ENCODE measurements at places on chromosomes 16 and 17.

DNA sequence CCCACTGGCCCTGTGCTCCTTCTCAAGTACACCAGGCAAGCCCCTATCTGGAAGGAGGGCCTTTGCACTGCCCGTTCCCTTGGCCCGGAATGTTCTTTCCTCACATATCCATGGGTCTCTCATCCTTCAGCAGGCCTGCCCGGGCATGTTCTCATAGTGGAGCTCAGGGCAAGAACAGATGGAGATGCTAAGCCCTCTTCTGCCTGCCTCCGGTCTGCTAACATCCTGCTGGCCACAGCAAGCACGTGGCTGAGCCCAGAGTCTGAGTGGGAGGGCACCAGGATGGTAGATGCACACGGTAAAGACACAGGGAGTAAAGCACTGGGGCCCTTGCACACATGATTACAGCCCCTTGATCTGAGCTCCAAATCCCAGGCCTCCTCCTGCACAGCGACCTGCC lies 19.8 kb upstream of the ANKRD40CL start:
- DNase-seq = no peak

DNA sequence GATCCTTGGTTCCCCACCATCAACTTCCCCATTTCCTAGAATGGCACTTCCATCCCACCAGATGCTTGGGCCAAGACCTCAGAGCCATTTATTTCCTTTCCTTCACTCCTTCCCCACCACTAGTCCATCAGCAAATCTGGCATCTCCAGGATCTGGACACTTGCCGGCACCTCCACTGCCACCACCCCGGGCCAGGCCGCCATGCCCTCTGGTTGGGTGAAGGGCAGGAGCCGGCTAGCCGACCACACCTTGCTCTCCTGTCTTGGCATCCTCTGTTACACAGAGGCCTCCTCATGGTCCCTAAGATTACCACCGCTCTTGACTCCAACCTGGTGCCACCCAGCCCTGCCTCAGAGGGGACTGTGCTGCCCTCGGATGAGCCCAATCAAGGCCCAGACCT lies 104.5 kb downstream of the RMI2 start:
- no peak for DNase-seq

DNA sequence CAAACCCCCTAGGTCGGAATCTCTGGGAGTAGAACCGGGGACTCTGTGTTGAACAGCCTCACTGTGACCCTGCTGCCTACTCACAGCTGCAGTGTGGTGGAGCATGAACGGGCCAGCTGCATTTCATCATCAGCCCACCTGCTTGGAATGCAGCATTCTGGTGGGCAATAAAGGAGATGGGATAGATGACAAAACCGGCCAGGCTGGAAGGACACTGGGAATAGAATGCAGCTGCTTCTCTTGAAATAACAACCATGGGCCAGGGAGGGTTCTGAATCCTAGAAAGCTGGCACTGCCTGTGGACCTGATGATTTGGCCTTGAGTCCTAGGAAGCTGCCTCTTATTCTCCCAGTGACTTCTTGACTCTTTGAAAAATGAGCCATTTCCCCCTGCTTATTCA lies 23.5 kb downstream of the CFAP97D1 start:
- no peak for DNase-seq

DNA sequence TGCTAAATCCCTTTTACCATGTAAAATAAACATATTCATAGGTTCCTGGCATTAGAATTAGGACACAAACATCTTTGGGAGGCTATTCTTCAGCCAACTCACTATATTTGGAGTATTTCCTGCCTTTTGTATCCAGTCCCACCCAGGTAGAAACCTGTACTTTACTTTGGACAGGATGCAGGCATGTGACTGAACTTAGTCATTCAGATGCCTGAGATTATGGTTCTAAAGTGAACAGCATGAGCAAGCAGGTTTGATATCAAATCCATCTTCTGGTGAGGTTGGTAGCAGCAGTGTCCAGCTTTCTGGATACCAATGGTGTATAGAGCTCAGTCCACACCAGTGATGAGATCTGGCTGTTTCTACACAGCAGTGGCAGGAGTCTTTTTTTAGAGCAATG lies 20.2 kb downstream of the CA10 start:
- no peak for DNase-seq

GRCh38 chr17:58333736-58334207 lies 5.2 kb upstream of the TSPOAP1 start:
- DNase-seq = no peak

GRCh38 chr17:12127177-12127576 lies 106.5 kb downstream of the MAP2K4 start:
- DNase-seq = no peak

GRCh38 chr16:9977333-9977897 lies 204.8 kb downstream of the GRIN2A start:
- no peak for DNase-seq

DNA sequence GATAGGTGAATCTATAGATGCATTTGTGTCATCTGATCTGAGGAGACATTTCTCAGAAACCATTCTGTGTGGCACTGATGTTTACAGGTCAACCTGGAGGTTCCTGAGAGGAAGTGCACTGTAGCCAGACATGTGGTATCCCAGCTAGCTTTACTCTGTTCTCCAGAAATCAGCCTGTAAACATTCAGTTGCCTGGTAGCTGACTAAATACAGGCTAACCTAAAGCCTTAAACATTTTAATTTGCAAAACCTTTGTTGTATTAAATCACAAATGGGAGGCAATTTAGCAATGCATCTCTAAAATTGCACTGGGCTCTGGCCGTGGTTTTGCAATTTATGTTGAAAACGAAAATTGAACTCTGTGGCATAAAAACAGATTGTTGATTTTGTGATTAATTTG lies 207.6 kb downstream of the FTO start:
- DNase-seq = no peak

- no peak for DNase-seq
Measured at GRCh38 chr17:56577843-56578204, 15.7 kb upstream of the NOG start.

- DNase-seq = no peak
Measured at GRCh38 chr16:19991614-19992013, 82.1 kb downstream of the GPR139 start.

DNA sequence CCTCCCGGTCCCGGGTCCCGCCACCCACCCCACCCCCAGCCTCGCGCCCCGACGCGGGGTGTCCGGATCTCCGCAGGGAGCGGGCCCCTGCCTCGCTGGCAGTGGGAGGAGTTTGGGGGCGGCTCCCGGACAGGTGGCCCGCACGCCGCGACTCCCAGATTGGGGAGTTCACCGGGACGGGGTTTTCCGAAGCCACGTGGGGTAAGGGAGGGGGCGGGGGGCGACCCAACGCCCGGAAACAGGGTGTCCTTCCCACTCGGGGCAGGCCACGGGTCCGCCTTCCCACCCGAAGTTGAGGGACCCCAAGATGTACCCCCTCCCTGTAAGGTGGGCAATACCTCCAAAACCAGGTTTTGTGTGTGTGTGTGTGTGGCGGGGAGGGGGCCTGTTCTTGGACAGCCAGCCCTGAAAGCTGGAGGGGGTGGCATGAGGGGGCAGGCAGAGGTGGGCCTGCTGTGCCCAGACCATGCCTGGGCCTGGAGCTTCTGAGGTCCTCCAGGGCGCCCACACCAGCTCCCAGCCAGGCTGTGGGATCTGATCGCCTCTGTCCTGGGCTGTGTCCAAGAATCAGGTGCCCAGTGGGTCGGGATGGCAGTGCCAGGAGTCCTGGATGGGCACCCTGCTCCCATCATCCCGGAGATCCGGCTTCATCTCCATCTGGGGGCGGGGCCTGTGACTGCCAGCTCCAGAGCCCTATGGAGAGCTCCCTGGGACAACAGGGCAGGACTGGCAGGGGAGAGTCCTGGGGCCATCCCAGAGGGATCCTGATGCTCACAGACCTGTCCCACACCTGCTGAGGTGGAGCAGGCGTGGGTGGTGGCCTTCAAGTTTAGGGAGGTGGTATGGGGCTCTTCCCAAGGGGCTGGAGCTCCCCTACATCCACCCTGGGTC lies 767 bp downstream of the SYNGR2 start:
- DNase-seq = peak; percentile 66

GRCh38 chr17:2195729-2196128 lies 107.9 kb downstream of the SMG6 start:
- peak; percentile 52 for DNase-seq

GRCh38 chr17:81349397-81350319 lies 45.6 kb upstream of the BAHCC1 start:
- no peak for DNase-seq

- DNase-seq = no peak
Measured at GRCh38 chr17:21131137-21131536, 4.4 kb downstream of the DHRS7B start.

GRCh38 chr17:19335951-19336631 lies 26.4 kb downstream of the B9D1 start:
- no peak for DNase-seq

- DNase-seq = no peak
Measured at GRCh38 chr16:49534901-49535610, 161.5 kb downstream of the C16orf78 start.

- DNase-seq = no peak
Measured at GRCh38 chr16:11949527-11949926, 7.7 kb upstream of the NPIPB2 start.

GRCh38 chr17:12316021-12316420 lies 295.3 kb downstream of the MAP2K4 start:
- DNase-seq = no peak

GRCh38 chr17:17104494-17104893 lies 62.2 kb downstream of the MPRIP start:
- DNase-seq = no peak

DNA sequence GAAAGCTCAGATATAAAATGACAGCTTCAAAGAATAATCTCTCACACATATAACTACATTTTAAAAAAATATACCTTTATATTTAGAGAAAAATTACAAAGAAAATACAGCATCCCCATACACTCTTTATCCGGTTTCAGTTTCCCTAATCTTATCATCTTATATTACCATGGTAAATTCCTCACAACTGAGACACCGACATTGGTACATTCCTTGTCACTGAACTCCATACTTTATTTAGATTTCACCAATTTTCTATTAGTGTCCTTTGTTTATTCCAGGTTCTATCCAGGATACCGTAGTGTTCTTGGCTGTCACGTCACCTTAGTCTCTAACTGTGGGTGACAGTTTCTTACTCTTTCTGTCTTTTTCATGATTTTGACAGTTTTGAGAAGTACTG lies 22.0 kb upstream of the ABCA10 start:
- DNase-seq = no peak

DNA sequence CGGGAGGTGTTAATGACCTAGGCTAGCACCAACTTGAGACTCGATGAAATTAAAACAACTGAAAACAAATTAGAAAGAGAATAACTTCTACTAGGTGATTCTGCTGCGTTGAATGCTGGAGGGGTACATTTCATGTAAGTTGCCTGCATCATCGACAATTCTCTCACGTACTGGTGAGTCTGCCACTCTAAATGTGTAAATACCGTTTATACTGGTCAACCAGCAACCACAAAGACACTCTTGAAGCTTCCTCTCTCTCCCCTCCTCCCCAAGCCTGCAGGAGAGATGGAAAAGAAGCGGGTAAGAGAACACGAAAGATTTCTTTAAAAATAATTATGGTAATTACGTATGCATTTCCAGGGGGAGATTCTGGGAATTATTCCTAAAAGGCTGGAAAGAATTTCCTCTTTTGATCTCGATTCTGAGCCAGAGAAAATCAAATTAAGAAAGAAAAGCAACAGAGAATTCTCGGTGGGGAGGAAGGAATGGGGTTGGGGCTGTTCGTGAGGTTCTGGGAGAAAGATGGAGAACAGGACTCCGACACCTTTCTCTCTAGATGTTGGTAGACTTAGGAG lies 68.6 kb upstream of the MRTFB start:
- no peak for DNase-seq

- DNase-seq = no peak
Measured at GRCh38 chr16:72220875-72221629, 49.1 kb upstream of the PMFBP1 start.

- DNase-seq = no peak
Measured at GRCh38 chr16:69397821-69398521, 12.2 kb upstream of the TERF2 start.

GRCh38 chr16:17469741-17470181 lies 999 bp downstream of the XYLT1 start:
- no peak for DNase-seq

DNA sequence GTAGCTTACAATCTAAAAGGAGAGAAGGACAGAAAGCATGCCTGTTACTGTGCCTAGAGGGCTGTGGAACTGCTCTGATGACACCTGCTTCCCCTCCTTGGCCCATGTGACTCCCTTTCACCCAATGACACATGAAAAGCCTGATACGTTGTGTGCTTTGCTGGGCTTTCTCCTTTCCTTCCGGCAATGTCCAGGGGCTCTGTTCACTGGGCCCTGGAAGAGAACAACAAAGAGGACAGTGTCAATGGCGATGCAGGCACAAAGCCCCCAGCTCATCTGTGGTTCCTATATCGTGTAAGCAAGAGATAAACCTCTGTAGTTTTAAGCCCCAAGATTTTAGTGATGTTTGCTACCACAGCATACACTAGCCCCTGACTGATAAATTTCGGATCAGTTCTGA lies 306.1 kb downstream of the ABCC12 start:
- DNase-seq = no peak

- DNase-seq = no peak
Measured at GRCh38 chr17:82333279-82334171, at the start of gene SECTM1. Gene SECTM1, minus strand, starts transcription at chr17:82333766. Its CDS starts 6,526 bp downstream, at chr17:82327240.

GRCh38 chr17:74513987-74514631 lies 17.2 kb downstream of the CD300LB start:
- no peak for DNase-seq

DNA sequence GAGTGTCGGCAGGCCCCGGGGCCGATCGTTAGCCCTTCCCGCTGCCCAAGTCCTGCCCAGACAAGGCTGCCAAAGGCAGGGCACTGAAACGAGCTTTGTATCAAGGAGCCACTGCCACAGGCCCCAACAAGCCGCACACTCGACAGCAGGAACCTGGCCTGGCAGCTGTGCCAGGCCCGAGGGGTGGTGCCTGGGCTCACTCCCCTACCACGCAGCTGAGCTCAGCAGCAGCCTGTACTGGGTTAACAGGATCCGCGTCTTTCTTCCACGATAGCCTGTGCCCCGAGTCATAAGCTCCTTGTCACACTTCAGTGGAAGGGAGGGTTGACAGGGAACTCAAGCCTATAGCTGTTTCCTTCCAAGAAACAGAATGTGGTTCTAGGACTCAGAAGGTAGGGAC lies 87.9 kb downstream of the ABR start:
- no peak for DNase-seq

GRCh38 chr16:27991876-27992275 lies 71.6 kb downstream of the GSG1L start:
- no peak for DNase-seq

DNA sequence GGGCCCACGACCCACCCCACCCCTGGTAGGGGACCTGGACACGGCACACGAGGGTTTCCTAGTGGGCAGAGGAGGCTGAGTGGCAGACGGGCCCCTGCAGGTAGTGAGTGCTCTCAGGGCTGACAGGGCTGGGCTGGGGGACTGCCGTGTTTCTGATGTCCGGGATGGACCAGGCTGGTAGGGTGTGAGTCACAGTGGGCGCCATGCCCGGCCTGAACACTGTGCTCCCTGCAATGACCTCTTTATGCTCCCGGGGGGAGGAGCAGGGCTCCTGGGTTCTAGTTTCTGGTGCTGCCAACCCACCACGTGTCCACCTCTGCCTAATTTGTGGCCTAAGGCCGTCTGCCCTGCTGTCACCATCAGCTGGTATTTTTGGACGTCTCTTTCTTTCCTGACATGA lies 26.3 kb downstream of the ARHGAP23 start:
- DNase-seq = no peak
